Calu3 (cell line): ENCODE measurements at places on chromosomes 1 and 21.

GRCh38 chr1:94117259-94117851 is 3.6 kb downstream of the ABCA4 start:
- no peak for DNase-seq

DNA sequence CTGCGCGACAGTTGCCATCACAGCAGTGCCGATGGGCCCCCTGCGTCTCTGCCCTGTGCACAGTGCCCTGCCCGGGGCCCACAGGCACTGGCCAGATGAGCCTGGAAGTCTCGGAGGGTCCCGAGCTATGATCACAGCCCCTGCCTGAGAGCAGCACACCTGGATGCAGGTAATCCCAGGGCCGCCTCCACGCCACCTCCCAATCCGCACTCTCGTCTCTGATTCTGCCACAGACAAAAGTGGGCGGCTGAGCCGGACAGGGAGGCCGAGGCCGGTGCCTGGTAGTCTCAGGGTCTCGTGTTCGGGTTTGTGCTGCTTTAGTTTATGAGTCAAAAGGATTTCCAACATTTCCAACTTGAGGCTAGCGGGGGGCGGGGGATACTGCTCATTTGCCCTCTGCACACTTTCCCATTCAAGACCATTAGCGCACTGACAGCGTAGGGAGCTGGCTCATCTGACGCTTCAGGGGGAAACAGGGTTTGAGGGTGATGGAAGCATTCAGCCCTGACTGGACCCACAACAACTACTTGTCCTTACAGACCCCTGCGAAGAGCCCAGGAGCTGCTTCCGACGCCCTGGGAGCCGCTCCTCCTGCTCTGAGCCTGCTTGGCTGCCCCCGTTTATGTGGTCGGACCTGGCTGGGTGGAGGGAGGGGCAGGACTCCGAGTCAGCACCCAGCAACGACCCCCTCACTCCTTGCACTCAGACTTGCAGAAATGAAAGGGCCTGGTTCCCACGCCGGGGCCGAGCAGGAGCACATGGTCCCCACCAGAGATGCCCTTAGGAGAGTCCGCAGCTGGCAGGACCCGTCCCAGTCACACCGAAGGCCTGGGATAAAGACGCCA is 1.8 kb upstream of the TTC34 start:
- no peak for DNase-seq

DNA sequence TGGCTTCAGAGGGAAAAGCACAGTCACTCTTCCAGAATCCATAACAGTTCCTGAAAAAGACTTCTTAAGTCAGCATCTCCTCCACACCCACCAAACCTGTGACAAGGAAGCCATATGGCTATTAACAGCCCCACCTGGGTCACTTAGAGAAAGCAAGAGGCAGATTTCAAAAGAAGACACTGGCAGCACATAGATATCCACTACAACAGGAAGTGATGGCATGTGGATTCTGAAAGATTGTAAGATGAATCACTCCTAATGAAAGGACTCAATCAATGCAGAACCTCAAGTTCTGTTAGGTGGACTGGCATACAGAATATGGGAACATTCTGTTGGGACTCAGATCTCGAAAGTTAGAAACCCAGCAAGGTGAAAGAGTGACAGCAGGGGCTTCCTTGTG is 365.9 kb downstream of the TGFB2 start:
- no peak for DNase-seq

- DNase-seq = no peak
Measured at GRCh38 chr1:196891251-196891650, 3.4 kb downstream of the CFHR4 start.

DNA sequence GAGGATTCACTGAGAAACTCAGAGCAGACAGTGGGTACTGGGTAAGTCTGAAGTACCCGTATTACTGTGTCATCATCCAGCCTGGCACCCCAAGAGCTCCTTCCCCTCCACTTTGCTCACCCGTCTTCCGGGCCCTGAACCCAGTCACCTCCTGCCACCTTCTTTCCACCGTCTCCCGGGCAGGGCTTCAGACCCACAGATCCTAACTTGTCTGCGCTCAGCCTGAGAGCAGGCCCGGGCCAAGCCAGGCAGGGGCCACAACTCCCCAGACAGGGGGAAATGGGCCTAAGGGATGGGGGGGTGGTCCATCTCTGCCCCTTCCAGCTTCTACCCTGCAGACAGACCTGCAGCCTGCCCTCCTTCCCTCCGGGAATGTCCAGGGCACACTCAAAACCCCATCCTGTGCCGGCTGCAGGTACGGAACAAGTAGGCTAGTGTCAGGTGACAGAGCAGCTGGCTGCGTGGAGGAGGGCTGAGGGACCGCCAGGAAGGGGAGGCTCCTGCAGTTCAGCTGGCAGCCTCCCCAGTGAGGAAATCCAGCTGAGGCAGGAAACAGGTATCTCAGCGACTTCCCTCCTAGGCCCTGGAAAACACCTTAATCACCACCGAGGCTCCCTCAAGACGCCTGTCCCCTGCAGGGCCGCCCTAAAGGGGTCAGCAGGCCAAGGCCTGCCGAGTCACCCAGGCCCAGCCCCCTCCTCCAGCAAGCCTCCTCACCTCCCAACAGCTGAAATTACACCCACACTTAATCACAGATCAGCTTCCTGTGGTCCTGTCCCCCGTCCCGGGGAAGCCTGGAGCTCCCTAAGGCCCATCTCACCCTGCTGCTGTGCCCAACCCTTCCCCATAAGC is 3.5 kb downstream of the HSPG2 start:
- peak; percentile 73 for DNase-seq

- peak; percentile 89 for DNase-seq
Measured at GRCh38 chr1:36099681-36100341, 11.1 kb downstream of the ADPRS start.

DNA sequence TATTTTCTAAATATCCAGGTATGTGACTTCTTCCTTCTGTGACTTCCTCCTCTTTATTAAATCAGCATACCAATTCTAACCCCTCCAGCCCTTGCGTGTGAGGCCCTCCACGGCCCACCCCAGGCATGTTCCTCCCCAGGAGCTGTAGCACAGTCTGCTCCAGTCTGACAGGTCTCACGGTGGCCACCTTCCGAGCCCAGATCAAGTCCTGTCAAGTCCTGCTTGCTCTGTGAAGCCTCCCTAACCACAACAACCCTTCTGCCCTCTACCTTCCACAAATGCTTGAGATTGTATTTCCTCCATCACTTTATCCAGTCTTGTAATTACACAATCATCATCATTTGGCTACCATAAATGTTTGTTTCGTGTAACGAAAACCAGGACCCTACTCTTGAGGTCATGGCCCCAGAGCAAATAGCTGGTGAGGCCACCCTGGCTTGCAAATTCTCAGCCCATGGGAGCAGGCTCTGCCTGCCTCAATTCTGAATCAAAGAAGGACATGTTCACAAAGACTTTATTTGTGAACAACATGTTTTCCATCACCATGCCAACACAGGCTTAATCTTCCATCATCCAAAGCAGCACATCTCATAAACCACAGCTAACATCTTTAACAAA is 33.0 kb upstream of the S100A7 start:
- DNase-seq = no peak

DNA sequence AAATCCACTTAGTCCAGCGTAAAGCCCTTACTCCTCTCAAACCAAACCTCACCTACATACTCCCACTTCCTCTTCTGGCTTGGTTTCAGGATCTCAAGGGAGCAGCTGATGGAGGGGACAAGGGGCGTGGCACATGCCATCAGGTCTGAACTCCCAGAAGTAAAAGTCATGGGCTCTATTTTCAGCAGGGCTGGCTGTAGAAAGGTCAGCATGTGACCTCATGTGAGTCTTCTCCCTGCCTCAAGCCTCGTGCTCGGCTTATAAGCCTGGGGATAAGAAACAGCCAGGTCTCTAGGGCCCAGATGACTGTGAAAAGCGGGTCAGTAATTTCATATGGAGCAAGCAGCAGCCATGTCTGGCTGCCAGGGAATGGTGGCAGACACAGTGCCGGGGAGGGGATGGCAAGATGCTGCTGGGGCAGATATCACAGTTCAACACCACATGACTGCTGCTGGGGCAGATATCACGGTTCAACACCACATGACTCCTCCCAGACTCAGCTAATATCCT is 227.9 kb downstream of the KCNH1 start:
- no peak for DNase-seq
